IPS-NIHi11 (cell line): ENCODE measurements at places on chromosomes 16 and 17.

GRCh38 chr16:83137326-83137781 lies 510.6 kb downstream of the CDH13 start:
- no peak for DNase-seq

DNA sequence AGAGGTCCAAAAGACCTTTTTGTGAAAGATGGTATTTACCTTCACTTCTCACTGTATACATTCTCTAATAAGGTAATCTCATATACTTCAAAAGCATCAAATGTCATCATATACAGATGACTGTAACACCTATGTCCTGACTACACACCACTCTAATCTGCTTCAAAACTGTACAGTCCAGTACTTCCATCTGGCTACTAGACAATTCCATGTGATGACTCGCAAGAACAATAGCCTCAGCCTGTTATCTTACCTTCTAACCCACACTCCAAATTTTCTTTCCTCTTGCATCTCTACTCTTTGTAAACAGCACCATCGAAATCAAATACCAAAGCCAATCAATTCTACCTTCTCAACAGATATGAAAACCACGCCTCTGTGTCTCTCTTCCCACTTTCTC lies 24.1 kb downstream of the MYO1D start:
- DNase-seq = no peak

DNA sequence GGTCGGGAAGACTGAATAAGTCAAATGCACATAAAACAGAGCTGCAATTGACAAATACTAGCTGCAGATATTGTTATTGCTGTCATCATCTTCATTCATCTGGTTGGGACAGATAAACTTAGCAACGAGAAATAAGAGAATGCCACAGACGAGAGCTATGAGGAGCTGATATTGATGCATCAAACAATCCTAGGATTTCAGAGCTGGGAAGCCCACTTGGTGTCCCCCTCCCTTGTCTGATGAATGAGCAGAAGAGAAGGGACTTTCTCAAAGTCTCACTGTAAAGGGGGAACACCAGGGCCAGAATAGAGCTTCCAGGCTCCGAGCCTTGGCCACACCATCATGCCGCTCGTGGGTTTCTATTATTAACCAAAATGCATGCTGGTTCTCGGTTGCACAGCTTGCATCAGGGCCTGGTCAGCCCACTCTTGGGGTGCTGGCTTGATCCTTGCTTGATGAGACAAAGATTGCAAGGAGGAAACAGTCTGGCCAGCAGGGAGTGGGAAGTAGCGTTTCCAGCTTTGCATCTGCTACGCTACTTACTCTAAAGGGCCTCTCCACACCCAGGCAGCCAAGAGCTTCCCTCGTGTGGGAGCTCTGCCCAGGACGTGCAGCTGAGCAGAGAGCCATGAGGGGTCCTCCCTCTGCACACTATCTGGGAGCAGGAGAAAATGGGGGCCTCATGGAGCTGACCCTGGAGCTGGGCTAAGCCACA lies 28.4 kb upstream of the EMP2 start:
- DNase-seq = no peak

GRCh38 chr17:67867591-67867990 lies 42.3 kb downstream of the BPTF start:
- no peak for DNase-seq

DNA sequence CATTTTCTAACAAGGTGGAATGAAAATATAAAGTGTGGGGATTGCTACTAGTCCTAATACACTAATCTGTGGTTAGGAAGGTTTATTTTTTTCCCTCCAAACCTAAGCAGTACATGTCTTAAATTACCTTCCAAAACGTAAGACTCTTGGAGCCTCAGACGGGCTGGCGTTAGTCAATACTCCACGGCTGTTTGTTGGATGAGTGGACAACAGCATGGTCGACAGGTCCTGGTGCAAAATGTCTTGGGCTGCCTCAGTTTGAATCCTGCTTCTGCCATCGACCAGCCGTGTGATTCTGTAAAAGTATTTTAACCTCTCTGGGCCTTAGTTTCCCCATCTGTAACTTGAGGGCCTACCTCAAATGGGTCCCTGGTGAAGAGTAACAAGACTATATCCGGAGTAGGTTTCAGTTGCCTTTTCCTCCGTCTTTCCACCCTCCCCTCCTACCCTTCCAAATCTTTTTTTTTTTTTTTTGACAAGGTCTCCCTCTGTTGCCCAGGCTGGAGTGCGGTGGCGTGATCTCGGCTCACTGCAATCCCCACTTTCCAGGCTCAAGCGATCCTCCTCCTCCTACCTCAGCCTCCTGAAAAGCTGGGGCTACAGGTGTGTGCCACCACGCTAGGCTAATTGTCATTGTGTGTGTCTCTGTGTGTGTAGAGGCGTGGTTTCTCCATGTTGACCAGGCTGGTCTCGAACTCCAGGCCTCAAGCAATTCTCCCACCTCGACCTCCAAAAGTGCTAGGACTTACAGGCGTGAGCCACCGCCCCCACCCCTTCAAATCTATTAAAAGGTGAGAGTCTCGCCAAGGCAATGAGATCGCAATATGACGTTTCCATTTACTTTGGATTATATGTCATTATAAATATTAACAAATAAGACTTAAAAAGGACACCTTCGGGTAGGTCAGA lies 5.8 kb downstream of the SCGB1C2 start:
- no peak for DNase-seq
